ENCODE measurements at places on chromosomes 2 and 18.

DNA sequence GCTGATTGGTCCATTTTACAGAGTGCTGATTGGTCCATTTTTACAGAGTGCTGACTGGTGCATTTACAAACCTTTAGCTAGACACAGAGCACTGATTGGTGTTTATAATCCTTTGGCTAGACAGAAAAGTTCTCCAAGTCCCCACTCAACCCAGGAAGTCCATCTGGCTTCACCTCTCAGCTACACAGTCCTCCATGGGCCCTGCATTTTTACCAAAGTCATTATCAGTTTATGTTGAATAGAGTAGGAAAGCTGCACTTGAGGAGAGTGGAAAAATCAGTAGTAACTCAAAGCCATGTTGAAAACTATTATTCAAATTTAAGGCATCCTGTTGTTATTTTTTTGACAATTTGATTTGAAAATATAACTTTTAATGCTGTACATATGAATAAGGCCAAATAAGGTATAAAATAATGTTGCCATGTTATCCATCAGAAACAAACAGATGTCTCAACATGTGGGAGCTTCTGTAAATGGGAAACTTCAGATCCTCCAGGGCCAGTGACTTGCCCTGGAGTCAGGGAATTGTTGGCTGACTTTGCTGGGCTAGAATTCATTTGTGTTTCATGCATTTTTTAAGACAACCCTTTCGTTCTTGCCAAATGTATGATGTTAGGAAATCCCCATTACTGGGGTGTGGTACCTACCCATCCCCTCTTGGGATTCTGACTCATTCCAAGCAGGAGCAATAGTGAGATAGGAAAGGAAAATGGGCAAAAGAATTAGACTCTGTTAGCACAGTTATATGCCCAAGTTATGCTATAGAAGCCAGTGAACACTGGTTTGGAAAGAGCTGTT is 37.8 kb upstream of the CCDC195 start:
- DNase-seq = no peak

- DNase-seq = no peak
These were observed 258.0 kb downstream of the METTL4 start for GRCh38 chr18:2313332-2313731.

DNA sequence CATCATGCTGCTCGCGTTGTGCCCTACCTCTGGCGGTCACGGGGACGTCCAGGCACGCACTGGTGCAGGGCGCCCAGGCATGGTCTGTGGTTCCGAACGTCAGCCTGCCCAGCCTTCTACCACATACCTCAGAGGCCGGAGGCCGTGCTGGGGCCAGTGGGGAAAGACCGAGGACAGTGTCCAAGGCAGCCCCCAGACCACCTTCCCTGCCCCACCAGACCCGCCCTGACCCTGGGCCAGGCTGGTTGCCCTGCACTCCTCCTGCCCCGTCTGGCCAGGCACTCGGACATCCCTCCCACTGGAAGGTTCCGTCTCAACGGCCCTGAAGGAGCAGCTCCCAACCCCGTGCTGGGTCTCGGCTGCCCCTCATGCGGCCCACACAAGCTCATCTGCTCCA is 32.8 kb downstream of the SLC66A2 start:
- DNase-seq = no peak

GRCh38 chr2:170713543-170714380 is 1.4 kb upstream of the SP5 start:
- DNase-seq = no peak

- no peak for DNase-seq
These were observed 35.4 kb downstream of the TOGARAM2 start for GRCh38 chr2:29016504-29016903.

GRCh38 chr18:33820517-33821371 is 242.7 kb downstream of the ASXL3 start:
- no peak for DNase-seq

DNA sequence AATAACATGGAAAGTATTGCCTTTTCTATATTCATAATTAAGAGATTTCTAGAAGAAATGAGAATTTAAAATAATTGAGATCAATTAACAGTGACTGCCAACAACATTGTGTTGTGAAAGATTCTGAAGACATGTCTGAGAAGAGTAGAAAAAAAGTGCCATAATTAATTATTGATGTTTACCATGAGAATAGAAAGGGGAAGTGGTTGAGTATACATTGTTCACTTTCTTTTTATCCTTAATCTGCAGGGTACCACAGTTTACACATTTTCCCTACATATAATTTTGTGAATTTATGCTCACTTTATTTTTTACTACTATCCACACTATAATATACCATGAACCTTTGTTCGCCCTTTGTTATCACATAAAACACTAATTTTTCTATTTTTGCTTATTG is 47.1 kb upstream of the UBE2E3 start:
- no peak for DNase-seq

DNA sequence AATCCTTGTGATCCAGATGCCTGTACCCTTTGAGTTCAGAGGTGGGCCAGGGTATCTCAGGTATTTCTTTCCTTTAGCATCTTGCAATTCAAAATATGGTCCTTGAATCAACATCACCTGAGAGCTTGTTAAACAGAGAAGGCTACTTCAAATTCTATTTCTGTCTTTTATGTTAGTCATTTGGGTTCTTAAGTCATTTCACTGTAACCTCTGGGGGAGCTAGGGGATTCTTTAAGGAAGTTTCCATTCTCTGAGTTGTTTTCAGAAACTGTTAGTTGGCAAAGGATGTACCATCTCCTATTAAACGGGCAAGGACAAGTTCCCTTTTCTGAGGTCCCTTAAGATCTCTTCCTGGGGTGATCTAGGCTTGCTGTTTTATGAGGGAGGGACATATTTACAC is 16.6 kb downstream of the CFLAR start:
- DNase-seq = no peak

DNA sequence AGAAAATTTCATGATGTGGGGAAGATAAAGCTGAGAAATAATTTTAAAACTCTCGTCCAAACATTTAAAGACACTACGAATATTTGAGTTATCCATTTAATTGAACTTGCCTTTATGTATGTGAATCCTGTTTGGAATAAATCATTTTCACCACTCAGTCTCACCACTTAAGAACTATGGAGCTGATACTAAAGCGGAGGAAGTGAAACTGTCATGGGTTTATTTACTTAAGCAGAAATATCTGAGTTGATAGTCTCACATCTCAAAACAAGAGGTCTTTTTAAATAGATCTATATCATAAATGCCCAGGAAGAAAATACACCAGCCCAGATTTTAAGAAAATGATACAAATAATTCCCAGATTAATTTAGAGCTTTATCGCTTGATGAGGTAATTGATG is 532.4 kb downstream of the ZNF804A start:
- DNase-seq = no peak

- DNase-seq = no peak
These were observed 323.4 kb upstream of the EPHA4 start for GRCh38 chr2:221895366-221896121.

- DNase-seq = no peak
These were observed 28.0 kb upstream of the PIEZO2 start for GRCh38 chr18:11177382-11177781.

DNA sequence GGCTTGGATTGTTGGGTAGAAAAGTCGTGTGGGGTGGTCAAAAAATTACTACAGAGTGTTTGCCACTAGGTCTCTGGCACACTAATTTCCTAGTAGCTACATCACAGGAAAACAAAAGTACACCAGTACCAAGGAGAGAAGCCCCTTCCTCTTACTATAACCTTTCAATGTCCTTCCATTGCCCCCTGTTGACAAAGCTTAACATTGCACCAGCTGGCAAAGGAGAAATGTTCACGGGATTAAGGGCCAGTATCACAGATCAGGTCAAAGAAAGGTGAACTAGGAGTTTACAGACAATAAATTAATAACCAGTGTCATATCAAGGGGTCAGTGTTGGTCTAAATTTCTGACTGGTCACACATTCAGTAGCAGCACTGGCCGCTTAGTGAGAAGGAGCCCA is 1139.6 kb upstream of the FAM98A start:
- DNase-seq = no peak

DNA sequence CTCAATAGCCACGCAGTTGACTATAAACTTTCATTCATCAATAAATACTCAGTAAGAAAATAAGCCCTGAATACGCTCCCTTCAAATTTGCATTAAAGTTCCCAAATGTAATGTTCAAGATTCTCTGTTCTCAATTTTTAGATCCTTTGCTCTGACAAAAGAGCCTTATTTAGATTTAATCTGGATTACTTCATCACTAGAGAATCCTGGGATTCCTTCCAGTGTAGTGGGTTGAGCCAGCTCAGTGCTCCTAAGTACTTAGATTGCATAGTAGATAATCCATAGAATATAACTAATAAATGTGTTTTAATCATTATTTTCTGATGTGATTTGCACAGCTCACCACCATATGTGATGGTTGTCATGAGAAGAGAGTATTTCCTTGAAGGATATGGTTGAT is 1286.2 kb downstream of the SUCLG1 start:
- no peak for DNase-seq

- DNase-seq = no peak
These were observed 30.0 kb upstream of the RTN4 start for GRCh38 chr2:55080204-55080738.

GRCh38 chr18:48402953-48403352 is 6.2 kb downstream of the ZBTB7C start:
- DNase-seq = no peak

- DNase-seq = peak; percentile 85
These were observed 45.2 kb downstream of the ACVR1 start for GRCh38 chr2:157830696-157831570.

DNA sequence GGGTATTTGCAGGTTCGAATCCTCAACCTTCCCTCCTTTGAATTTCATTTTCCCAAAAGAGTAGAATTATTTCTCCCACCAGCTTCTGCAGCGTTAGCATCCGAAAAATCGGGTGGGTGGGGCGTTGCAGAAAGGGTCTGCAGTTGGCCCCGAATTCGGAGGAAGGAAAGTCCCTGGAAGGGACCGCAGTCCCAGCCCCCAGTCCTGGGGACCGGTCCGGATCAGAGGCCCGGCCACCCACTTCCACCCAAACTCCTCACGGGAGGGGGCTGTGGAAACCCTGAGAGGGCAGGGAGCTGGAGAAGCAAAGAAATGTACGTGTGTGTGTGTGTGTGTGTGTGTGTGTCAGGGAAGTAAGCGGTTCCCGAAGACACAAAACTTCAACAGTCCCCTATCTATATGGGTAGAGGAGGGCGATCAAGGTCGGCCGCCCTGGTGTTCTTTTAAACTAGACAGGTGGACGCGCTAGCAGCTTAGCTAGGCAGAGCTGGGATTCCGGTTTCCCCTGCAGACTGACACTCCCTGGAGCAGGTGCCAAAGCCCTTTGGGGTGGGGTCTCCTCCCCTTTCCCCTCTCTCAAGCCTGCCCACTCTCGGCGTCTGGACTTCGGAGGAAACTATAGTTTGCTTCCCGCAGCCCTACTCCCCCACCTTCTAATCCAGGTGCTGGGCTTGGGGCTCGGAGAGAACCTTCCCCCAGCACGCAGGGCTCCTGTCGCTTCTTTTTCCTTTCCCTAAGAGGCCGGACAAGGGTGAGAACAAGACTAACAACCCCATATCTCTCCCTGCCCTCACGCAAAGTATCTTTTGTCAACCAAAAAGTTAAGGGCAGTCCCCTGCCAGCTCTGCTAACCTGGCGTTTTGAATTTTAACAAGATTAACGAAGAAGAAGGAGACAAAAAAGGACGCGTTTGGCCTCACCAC is 4.8 kb upstream of the ONECUT2 start:
- no peak for DNase-seq

GRCh38 chr2:121810959-121811853 is 55.8 kb downstream of the TSN start:
- peak; percentile 78 for DNase-seq

- no peak for DNase-seq
These were observed 26.4 kb downstream of the ST3GAL5 start for GRCh38 chr2:85862426-85862825.

- no peak for DNase-seq
These were observed 11.2 kb upstream of the ANKRD53 start for GRCh38 chr2:70967189-70967588.

DNA sequence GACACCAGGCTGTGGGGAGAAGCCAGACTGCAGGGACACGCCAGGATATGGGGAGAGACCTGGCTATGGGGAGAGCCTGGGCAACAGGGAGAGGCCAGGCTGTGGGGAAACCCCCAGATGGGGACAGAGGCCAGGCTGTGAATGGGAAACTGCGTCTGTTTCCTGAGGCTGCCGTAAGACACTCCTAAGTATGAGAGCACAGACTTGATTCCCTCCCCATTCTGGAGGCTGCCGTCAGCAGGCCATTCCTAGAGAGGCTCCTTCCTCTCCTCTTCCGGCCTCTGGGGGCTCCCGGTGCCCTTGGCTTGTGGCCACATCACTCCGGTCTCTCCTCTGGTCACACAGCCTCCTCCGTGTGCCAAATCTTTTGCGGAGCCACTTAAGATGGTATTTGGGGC is 32.3 kb downstream of the ADI1 start:
- DNase-seq = no peak

GRCh38 chr2:176999301-176999700 is 213.3 kb upstream of the HNRNPA3 start:
- DNase-seq = no peak

- no peak for DNase-seq
These were observed 476.1 kb downstream of the DLGAP1 start for GRCh38 chr18:3979024-3979423.

- DNase-seq = no peak
These were observed 138.8 kb downstream of the ATAD2B start for GRCh38 chr2:23788100-23788499.

- no peak for DNase-seq
These were observed 23.0 kb upstream of the TMEM200C start for GRCh38 chr18:5918205-5918858.

Measured in NCI-H460 (cell line).